H7 (cell line): ENCODE measurements at places on chromosomes 5 and 9.

DNA sequence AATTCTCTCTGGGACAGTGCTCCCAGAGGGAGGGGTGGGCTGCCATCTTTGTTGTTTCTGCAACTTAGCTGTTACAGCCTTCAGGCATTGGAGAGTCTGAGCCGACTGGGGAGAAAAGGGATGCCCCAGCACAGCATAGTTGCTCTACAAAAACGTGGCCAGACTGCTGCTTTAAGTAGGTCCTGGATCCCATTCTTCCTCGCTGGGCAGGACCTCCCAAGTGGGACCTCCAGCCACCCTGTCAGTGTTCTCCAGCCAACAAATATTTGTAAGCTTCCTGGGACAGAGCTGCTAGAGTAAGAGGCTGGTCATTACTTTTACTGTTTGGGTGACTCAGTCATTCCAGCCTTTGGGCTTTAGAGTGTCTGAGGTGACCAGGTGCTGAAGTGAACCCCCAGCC is 292.7 kb upstream of the NREP start:
- DNase-seq = no peak

DNA sequence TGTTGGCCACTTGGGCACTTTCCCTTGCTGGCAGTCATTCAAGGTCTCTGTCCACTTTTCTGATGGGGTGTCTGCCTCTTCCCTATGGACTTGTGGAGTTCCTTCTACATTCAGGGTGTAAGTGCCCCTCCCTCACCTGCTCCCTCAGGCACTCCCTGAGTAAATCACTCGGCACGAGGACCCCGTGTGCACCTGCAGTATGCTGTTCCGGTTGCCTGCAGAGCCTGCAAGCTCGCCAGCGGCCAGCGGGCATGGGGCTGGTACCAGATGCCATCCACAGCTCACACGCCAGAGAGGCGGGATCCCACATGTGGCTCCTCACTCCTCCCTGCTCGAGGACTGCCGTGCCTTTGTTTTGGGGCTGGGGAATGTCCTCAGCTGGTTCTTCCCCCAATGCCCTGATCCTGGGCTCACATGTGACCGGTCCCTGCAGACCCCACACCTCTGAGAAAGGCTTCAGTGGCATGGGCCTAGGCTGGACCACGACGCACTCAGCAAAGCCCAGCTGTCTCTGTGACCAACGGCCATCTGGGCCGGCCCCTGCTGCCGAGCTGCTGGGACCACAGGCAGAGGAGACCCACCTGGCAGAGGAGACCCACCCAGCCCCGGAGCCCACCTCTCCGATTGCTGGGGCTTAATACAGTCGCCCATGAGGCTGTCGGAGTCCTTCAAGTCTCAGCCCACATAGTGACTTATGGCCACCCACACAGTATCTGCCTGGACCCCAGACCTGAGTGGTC is 46.1 kb upstream of the CLPTM1L start:
- DNase-seq = peak; percentile 56

- no peak for DNase-seq
Measured at GRCh38 chr5:135328128-135328687, 70.8 kb downstream of the MACROH2A1 start.

GRCh38 chr9:101736717-101737116 is 1.7 kb downstream of the GRIN3A start:
- peak; percentile 77 for DNase-seq

DNA sequence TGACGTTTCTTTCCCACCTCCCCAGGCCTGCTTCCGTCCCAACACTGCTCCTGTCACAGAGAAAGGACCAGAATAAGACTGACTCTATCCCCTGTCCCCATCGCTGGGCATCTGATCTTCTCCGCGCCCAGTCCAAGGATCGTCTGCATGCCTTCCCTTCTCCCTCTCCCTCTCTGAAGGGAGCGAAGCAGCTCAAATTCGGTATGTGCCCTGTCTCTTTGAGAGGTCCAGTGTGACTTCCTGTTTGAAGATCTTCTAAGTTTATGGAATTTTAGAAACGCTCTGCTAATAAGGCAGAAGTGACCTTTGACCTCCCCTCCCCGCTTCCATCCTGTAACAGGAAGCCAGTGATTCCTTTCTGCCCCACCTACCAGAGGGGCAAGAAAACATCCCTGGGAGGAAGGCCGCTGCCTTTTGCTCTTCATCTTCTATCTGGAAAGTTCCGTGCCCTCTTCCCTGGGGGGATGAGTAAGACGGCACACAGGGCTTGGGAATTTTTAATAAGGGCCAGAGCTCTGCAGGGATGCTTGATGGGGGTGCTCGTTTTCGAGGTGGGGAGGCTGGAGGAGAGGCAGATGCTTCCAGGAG is 40.7 kb upstream of the RNU6ATAC start:
- DNase-seq = peak; percentile 20

DNA sequence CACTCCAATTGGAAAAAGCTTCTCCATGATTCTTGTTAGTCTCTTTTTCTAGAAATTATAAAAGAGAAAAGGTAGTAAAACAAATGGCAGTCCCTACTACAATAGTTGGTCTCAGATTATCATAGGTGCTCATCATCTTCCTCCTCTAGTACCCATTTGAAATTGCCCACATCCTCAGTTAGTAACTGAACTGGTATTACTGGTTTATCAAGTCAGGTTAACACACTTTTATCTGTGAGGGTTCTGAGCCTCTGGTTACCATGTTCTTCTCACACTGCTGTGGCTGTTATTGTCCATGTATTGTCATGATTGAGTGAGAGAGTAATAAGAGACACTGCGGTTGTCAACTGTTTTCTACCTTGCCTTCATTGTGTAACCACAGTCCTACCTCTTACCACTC is 901.7 kb downstream of the TLE1 start:
- DNase-seq = no peak

GRCh38 chr5:51380603-51381207 is 2.5 kb upstream of the ISL1 start:
- no peak for DNase-seq

- no peak for DNase-seq
Measured at GRCh38 chr5:176131771-176132170, 106.5 kb upstream of the SIMC1 start.

DNA sequence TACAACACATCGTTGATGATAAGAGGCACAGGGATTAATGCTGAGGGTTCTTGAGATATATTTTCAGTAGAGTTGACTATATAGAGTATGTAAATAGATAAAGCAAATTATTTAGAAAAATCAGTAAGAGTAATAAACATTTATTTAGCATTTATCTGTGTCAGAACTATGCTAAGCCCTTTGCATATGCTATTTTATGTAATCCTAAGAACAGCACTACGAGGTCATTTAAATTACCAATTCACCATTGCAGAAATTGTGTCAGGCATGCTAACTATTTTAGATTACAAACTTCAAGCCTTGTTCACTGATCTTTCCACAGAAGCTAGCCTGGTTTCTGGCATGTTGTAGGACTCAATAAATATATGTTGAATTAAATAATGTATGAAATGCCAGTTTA is 20.4 kb upstream of the REEP2 start:
- no peak for DNase-seq

GRCh38 chr9:31702957-31703356 is 681.5 kb upstream of the ACO1 start:
- no peak for DNase-seq

GRCh38 chr5:172283020-172283861 is at the start of gene UBTD2:
Gene UBTD2, minus strand, starts transcription at chr5:172283764. Its CDS starts 99 bp downstream, at chr5:172283665.
- DNase-seq = peak; percentile 95

DNA sequence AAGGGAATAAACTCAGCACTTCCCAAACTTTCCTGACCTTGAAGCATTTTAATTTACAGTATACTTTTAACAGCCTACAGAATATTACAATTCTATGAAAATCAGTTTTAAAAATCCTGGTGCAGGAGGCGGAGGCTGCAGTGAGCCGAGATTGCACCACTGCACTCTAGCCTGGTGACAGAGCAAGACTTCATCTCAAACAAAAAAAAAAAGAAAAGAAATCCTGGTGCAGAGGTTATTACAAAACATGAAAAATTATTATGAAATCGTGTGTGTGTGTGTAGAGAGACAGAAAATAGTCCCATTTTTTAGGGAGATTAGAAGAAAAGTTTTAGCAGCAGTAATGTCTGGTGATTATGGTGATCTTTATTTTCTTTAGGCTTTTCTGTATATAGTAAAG is 26.9 kb downstream of the GOLPH3 start:
- no peak for DNase-seq

DNA sequence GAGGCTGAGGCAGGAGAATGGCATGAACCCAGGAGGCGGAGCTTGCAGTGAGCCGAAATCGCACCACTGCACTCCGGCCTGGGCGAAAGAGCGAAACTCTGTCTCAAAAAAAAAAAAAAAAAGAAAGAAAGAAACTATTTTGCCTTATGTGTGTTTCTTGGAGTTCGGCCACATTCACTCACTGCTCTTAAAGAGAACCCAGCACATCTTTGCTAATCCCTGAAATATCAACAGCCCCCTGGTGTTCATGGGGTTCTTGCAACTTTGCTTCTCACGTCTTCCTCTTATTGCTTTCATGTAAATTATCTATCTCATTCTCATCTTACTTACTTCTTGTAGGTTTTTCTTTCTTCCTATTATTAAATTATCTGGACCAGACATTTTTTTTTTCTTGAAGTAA is 126.3 kb upstream of the ASTN2 start:
- DNase-seq = no peak

GRCh38 chr9:113278840-113279239 is 3.4 kb downstream of the PRPF4 start:
- DNase-seq = no peak

DNA sequence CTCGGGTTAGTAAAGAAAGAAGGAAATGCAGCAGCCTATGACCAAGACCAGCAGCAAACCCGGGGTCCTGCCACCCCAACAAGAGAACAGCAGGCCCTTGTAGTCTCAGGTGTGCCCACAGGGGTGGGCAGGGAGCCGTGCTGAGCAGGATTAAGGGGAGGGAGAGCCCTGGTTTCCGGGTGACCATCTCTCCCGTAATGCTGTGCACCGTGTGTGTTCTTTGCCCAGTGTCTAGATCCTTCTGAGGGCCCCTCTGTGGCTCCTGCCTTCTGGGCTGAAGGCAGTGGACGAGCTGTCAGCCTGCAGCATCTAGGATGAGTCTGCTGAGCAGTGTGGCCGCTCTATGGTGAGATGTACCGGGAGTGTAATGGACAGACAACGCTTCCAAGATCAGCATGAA is 12.7 kb upstream of the PLEKHG4B start:
- DNase-seq = peak; percentile 28

GRCh38 chr5:54062958-54063357 is 247.4 kb downstream of the ARL15 start:
- DNase-seq = no peak
